ENCODE measurements at places on chromosomes 5 and 9. TPM values are rescaled to one million over a fixed set of nuclear protein-coding genes. Genes with fewer than 3 reads are reported as not detected.

CTXN3 gene
- not detected for total RNA-seq

PCDHGC5 gene
- not detected for total RNA-seq

MTX3 gene
- total RNA-seq, result 33.1 TPM

PCDHGA2 gene
- total RNA-seq, result 0.07 TPM

SCGB3A2 gene
- not detected for total RNA-seq

IL11RA gene
- 55.8 TPM for total RNA-seq

OR5C1 gene
- total RNA-seq, result not detected

IFNA1 gene
- not detected for total RNA-seq

TLX3 gene
- total RNA-seq, result not detected
